ENCODE measurements at places on chromosomes 2 and 18.

- DNase-seq: no peak
These were observed 52.4 kb downstream of the BABAM2 start for GRCh38 chr2:27942612-27943547.

DNA sequence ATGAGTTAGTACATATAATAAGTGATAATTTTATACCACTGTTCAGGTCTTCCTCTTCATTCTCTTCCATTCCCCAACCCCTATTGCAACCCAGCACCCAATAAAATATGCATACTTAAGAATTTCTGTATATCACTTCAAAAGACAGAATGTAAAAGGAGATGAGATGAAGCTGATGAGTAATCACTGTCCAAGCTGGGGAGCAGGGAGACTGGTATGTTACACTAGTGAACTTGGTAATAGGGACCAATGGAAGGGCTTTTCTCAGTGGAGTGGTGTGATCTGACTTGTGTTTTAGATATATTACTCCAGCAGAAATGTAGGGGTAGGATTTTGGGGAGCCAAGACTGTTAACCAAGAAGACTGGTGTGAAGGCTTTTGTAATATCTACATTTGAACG is 18.0 kb upstream of the ARHGAP28 start:
- no peak for DNase-seq

DNA sequence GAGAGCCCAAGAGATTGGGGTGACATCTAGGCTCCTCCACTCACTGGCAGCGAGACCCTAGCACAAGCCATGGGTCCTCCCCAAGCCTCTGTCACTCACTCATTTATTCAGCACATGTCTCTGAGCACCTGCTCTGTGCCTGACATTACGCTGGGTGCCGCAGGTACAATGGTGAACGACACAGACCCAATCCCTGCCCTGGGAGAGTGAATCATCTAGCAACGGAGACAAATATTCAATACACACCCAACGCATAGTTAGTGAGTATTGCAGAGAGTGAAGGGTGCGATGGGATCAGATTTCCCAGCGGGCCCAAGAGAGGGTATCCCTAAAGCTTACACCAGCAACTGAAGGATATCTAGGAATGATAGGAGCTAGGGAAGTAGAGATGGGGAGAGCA is 45.5 kb downstream of the ZFP36L2 start:
- DNase-seq: no peak

- DNase-seq: no peak
These were observed 19.7 kb downstream of the NGEF start for GRCh38 chr2:232993231-232993821.

DNA sequence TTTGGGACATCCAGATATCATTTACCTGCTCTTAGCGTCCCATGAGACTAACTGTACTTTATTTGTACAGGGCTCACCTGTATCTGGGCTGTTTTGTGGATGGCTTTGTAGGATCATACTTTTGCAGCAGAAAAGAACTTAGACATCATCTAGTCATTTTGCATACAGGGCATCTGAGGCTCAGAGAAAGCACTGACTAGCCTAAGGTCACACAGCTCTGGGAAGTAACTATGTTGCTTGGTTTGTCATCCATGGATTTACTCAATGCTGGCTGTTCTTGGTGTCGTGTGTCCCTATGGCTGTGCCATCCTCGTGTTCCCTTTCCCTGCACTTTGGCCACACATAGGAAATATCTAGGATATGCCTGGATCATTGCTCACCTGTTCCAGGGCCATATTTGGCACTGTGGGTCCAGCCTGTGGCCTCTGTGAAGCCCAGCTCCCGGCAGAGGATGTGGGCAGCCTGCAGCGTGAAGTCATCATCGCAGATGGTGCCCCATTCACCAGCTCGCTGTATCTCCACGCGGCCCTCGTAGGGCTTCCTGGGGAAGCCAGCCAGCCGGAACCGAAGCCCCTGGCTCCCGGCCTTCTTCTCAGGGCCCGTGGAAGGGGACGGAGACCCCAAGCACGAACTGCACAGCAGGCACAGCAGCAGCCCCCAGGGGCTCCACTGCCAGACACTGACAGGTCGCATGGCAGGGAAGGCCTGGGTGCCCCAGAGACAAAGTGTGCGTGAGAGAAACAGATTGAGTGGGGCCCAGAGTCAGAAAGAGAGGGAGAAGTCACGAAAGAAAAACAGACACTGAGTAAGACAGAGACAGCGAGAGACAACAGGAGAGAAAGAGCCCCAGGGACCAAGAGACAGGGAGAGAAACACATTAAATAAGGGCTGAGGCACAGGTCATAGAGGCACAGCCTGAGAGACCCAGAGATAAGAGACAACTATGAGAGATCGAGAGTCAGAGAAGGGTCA is 1.5 kb downstream of the LOXL3 start:
- DNase-seq: no peak

- no peak for DNase-seq
These were observed 2.2 kb downstream of the TBR1 start for GRCh38 chr2:161418275-161418714.

DNA sequence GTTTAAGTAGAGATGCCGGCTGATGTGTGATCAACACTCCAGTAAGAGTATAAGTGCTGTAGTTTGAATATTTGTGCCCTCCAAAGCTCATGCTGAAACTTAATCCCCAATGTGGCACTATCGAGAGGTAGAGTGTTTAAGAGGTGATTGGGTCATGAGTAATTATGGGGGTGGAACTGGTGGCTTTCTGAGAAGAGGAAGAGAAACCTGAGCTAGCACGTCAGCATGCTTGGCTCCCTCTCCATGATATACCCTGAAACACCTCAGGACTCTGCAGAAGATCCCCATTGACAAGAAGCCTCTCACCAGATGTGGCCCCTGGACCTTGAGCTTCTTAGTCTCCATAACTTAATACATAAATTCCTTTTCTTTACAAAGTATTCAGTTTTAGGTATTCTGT is 584.8 kb downstream of the TSN start:
- DNase-seq: no peak

DNA sequence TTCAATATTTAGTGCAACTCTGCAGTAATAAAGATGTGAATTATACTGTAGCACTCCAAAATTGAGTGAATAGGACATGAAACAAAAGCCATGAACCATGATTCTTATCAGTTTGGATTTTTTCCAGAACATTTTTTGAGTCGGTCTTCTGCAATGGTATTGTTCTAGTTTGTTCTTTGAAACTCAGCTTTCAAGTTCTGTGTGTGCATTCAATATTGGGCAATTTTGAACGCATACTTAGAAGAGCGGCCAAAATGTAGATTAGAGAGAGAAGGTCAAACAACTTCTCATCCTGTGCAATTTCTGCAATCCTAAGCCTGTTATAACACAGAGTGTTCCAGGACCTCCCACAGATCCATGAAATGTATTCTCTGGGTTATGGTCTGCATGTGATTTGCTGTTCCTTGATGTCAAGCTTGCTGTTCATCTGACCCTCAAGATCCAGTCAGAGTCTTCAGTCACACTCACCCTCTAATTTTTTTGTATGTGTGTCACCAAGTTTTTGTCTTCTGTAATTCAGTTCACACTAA is 48.3 kb downstream of the TSPYL6 start:
- no peak for DNase-seq

- no peak for DNase-seq
These were observed 453.5 kb upstream of the TNP1 start for GRCh38 chr2:217313386-217313785.

- no peak for DNase-seq
These were observed 33.8 kb downstream of the ARHGAP15 start for GRCh38 chr2:143162997-143163396.

DNA sequence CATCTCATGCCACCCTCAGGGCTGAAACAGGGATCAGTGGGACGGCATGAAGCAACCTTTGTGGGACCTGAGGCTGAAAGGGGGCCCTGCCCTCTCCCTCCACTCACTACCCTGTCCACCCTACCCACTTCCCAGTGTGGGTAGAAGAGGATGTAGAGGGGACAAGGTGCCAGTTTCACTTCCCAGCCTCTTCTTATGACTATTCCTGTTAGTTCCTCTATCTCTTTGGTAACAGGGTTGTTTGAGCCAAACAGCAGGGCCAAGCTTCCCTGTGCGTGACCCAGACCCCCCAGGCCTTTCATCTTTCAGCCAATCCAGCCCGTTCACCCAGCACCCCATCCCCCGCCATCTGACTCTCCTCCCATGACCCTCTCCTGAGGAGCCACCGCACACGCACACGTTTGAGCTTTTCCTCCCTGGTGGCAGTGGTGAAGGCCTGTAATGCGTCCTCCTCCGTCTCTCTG is 82.3 kb downstream of the STPG4 start:
- no peak for DNase-seq

DNA sequence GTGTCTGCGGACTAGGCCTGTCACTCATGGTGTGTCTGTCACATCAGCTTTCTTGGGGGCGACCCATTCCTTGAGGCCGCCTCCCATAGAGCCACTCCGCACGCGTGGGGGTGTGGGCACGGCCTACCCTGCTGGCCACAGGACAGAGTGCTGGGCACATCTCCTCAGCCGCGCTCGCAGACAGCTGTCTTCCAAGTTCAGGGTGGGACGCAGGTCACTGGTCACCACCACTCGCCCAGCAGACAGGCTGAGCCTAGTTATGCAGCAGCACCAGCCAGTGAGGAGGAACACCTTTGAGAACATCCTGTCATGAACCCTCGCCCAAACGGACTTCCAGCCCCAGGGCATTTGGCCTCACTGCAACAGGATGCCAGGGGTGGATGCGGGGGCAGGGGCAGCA is 30.8 kb upstream of the BIN1 start:
- DNase-seq: no peak

DNA sequence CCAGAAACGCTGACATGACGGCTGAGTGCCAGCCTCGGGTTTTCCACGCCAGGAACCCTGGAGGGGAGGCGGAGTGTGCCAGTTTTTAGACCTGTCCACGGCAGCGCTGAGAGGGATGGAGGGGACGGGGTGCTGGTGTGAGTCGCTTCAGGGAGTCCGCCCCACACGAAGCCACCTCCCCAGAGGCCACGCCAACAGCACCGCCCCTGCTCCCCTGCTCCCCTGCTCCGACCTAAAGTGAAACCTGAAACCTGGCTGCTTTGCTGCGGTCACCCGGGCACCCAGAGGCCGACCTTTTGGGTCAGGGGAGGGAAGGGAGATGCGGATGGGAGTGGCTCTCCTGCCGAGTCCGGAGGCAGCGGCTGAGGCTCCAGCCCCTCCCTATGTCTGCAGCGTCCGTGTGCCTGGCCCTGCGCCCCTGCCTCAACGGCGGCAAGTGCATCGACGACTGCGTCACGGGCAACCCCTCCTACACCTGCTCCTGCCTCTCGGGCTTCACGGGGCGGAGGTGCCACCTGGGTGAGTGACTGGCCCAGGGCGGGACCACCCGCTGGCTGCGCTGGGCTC is 38.1 kb downstream of the SNED1 start:
- DNase-seq: no peak

- DNase-seq: no peak
These were observed 43.4 kb downstream of the LHCGR start for GRCh38 chr2:48712151-48712550.

Measured in cerebellar nuclear complex (tissue), 1 donor.